ENCODE measurements at places on chromosomes 11 and 22. TPM values are rescaled to one million over a fixed set of nuclear protein-coding genes. Genes with fewer than 3 reads are reported as not detected.

RAC2 gene
- total RNA-seq: 692 TPM

PRDM11 gene
- total RNA-seq: 0.94 TPM

TTC17 gene
- total RNA-seq: 57.9 TPM

RAB3IL1 gene
- total RNA-seq: 0.09 TPM

DNA sequence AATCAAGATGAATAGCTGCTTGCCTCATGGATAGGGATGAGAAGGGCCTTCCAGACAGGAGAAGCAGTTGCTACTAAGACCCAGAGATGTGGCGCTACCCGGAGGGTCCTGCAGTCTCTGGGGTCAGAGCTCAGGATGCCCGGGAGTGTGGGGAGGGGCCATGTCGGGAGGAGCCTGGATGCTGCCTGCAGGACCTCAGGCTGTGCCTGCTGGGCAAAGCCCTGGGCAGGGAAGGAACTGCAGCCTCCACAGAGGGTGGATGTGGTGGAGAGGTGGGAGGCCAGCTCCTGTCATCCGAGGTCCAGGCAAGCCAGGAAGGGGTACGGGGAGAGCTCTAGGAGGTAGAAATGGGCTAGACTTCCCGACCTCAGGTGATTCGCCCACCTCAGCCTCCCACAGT, 11.0 kb downstream of the PRR5 start:
- no peak for DNase-seq
- no peak overlapping the region for H3K27ac ChIP-seq
- no peak overlapping the region for H3K4me3 ChIP-seq

DNA sequence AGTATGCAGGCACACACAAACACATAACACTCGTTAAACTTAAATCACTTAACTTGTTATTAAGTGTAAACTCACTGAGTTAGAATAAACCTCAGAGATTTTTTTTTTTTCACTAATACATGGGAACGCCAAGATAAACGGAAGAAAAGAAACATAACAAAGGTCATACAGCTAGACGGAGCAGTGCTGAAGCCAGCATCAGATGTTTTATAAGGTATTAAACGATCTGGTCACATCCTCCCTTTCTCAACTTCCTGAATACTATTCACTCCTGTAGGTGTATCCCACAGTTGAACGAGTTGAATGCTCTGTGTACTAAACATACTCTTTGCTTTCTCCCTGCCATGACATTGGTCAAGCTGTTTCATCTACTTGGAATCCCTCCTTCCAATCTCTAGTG, 212.0 kb downstream of the SWAP70 start:
- H3K36me3 ChIP-seq: peaks cover 2% of the 10 kb centered on the region
- no peaks in the 10 kb centered on the region for H3K27me3 ChIP-seq
- DNase-seq: no peak
- H3K27ac ChIP-seq: no peak overlapping the region
- H3K4me1 ChIP-seq: no peaks in the 10 kb centered on the region

GRCh38 chr11:65575568-65576231, at the start of gene EHBP1L1:
EHBP1L1 (plus strand) TSS chr11:65576053; CDS start chr11:65576303, 250 bp downstream.
- H3K4me3 ChIP-seq: peak within 1 kb of the TSS; percentile 90
- peaks cover 43% of the 10 kb centered on the region for H3K36me3 ChIP-seq
- H3K4me1 ChIP-seq: peaks cover 49% of the 10 kb centered on the region
- DNase-seq: peak; percentile 85

GRCh38 chr11:117225553-117226170, 6.2 kb downstream of the PCSK7 start:
- H3K4me3 ChIP-seq: no peak overlapping the region
- no peaks in the 10 kb centered on the region for H3K27me3 ChIP-seq
- H3K4me1 ChIP-seq: peaks cover 30% of the 10 kb centered on the region

- DNase-seq: no peak
- no peaks in the 10 kb centered on the region for H3K4me1 ChIP-seq
- H3K4me3 ChIP-seq: no peak overlapping the region
- no peak overlapping the region for H3K27ac ChIP-seq
Measured at GRCh38 chr11:95469258-95469657, 238.3 kb upstream of the SESN3 start.

DNA sequence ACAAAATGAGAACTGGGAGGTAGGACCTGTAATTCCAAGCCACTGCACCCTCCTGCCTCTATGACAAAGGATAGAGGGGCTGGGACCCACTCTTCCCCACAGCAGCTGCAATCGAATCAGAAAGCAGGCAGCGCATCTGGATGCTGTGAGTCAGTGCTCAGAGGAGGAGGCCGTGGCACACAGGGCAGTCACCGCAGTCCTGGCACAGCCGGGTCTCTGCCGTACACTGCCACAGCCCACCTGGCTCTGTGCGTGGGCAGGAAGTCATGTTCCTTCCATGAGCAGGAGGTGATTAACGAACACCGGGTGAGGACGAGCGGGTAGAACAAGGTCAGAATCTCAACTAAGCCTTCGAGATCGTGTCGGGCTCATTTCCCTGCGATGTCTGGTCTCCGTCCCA, 30.2 kb upstream of the PPFIA1 start:
- no peaks in the 10 kb centered on the region for H3K4me1 ChIP-seq
- no peak for DNase-seq
- no peak overlapping the region for H3K27ac ChIP-seq
- H3K27me3 ChIP-seq: peaks cover 3% of the 10 kb centered on the region
- H3K36me3 ChIP-seq: no peaks in the 10 kb centered on the region

- H3K27ac ChIP-seq: no peak overlapping the region
- H3K27me3 ChIP-seq: peaks cover 2% of the 10 kb centered on the region
- no peak for DNase-seq
- peaks cover 5% of the 10 kb centered on the region for H3K4me1 ChIP-seq
- no peaks in the 10 kb centered on the region for H3K36me3 ChIP-seq
- no peak overlapping the region for H3K4me3 ChIP-seq
Measured at GRCh38 chr11:95322539-95322938, 91.5 kb upstream of the SESN3 start.

GRCh38 chr11:74636630-74637184, 44.3 kb downstream of the POLD3 start:
- peaks cover 75% of the 10 kb centered on the region for H3K36me3 ChIP-seq
- H3K27me3 ChIP-seq: no peaks in the 10 kb centered on the region
- H3K4me1 ChIP-seq: peaks cover 15% of the 10 kb centered on the region
- peak overlapping the region; percentile 72 for H3K27ac ChIP-seq
- no peak for DNase-seq
- H3K4me3 ChIP-seq: no peak overlapping the region

- H3K4me1 ChIP-seq: peaks cover 22% of the 10 kb centered on the region
- H3K27ac ChIP-seq: peak overlapping the region; percentile 67
- H3K36me3 ChIP-seq: no peaks in the 10 kb centered on the region
- H3K4me3 ChIP-seq: no peak overlapping the region
- peaks cover 4% of the 10 kb centered on the region for H3K27me3 ChIP-seq
Measured at GRCh38 chr22:46476547-46476941, 60.9 kb downstream of the CELSR1 start.

GRCh38 chr11:101508370-101508769, 75.4 kb downstream of the TRPC6 start:
- DNase-seq: no peak
- no peaks in the 10 kb centered on the region for H3K27me3 ChIP-seq
- H3K36me3 ChIP-seq: no peaks in the 10 kb centered on the region
- no peak overlapping the region for H3K27ac ChIP-seq
- H3K4me3 ChIP-seq: no peak overlapping the region

DNA sequence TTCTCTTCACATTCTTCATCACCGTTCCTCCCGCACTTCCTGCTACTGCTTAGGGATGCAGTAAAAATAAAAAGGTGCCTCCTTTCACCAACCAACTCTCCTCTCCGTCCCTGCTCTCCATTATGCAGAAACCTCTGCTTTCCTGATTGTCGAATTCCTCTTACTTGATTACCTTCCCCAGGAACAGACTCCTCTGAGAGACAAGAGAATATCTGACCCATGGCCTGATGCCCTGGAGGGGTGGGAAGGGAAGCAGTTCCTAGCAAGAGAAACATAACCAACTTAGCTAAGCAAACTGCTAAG, 80.9 kb downstream of the TRIM29 start:
- H3K36me3 ChIP-seq: no peaks in the 10 kb centered on the region
- no peak overlapping the region for H3K4me3 ChIP-seq
- no peak for DNase-seq
- H3K27me3 ChIP-seq: peaks cover 6% of the 10 kb centered on the region
- no peak overlapping the region for H3K27ac ChIP-seq
